ENCODE measurements at places on chromosomes 13 and 19. TPM values are rescaled to one million over a fixed set of nuclear protein-coding genes. Genes with fewer than 3 reads are reported as not detected.

REEP6 gene
- 4.6 TPM for total RNA-seq

TMEM38A gene
- 5.6 TPM for total RNA-seq

ZNF526 gene
- total RNA-seq: 9.7 TPM

CLC gene
- total RNA-seq: not detected

All from smooth muscle cell of trachea (primary cell).